NCI-H2171 treated with DMSO at 0.1 percent for 48 hours (cell line): ENCODE measurements at places on chromosomes 16 and 17.

- DNase-seq, result no peak
These were observed 618 bp downstream of the GGA3 start for GRCh38 chr17:75260641-75261335.

- DNase-seq, result no peak
These were observed 71.8 kb upstream of the DOC2B start for GRCh38 chr17:253091-253846.

GRCh38 chr16:81752876-81753227 is 26.2 kb upstream of the PLCG2 start:
- DNase-seq, result no peak

DNA sequence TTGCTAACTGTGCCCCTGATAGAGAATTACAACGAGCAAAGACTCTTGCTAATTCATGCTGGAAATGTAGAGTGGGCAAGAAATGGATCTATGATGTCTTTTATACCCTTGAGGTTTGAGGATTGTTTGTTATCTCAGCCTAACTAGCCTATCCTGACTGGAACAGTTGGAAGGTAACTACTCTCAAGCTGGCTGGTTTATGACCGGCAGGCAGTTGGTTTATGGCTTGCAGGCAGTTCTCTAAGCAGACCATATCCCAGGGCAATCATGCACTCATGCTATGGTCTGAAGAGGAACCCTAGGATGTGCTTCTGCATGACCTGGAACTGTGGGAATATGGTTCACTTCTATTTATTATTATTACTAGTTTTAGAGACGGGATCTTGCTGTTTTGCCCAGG is 49.1 kb downstream of the LYRM1 start:
- no peak for DNase-seq

DNA sequence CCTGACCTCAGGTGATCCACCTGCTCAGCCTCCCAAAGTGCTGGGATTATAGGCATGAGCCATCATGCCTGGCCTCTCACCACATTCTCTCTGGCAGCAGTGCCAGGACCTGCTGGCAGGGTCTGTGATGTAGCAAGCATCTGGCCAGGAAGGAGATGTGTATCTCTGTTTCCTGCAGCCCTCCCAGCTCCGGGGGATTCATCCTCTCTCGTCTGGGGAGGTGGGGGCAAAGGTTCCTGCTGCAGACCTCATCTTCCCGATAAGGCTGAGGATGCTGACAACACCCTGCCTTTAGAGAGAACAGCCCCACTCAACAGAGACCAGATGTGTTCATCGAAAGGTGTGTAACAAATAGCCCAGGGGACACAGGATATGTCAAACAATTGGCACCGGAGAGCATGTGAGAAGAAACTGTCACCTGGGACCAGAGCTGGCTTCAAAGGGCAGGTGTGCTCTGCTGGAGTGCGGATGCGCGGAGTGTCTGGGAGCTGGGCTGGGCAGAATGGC is 54.8 kb upstream of the SEC14L1 start:
- DNase-seq, result peak; percentile 97

- DNase-seq, result no peak
These were observed 46.2 kb downstream of the MARCHF10 start for GRCh38 chr17:62761884-62762283.

GRCh38 chr17:36004594-36005108 is 3.3 kb upstream of the CCL15 start:
- no peak for DNase-seq

GRCh38 chr17:20141198-20141972 is 132.2 kb downstream of the SPECC1 start:
- no peak for DNase-seq

DNA sequence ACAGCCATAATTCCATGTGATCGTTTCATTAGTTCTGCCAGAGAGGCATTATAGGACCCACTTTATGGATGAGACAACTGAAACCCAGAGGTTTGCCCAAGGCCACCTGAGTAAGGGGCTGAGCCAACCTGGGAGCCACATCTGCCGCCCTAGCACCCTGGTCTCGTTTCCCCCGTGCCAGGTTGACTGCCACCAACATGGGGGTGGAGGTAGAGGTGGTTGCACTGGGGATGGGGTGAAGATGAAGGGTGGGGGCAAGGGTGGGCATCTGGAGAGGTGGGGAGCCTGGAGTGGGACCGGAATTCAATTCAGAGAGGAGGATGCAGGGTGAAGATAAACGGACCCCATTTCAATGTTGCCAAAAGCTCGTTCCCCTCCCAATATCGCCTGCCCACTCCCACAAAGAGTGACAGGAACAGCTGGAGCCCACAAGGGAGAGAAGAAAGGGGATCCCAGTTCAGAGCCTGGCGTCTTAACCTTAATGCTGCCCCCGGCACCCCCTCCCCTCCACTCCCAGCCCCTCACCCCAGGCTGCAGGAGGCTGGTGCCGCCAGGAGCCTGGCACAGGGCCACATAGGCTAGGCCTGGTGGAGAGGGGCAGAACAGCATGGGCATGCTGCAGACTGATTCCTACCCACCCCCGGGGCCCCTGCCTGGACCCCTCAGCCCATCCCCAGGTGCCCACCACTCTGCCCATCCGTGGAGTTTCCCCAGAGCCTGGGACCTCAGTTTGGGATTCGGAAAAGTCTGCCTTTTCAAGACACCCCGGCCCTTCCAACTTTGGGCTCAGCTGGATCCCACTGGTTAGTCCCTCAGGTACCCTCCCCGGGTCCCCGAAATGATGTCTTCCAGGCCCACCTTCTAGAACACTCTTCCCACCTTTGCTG is 29.6 kb downstream of the NGFR start:
- DNase-seq, result peak; percentile 12

DNA sequence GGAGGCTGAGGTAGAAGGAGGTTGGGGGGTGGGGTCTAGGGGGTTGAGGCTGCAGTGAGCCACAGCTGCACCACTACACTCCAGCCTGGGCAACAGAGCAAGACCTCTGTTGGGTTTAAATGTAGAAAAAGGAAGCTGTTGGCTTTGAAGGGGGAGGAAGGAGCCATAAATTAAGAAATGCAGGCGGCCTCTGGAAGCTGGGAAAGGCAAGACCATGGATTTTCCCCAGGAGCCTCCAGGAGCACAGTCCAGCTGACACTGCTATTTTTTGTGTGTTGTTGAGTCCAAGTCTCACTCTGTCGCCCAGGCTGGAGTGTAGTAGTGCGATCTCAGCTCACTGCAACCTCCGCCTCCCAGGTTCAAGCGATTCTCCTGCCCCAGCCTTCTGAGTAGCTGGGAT is 15.9 kb downstream of the LITAF start:
- no peak for DNase-seq

DNA sequence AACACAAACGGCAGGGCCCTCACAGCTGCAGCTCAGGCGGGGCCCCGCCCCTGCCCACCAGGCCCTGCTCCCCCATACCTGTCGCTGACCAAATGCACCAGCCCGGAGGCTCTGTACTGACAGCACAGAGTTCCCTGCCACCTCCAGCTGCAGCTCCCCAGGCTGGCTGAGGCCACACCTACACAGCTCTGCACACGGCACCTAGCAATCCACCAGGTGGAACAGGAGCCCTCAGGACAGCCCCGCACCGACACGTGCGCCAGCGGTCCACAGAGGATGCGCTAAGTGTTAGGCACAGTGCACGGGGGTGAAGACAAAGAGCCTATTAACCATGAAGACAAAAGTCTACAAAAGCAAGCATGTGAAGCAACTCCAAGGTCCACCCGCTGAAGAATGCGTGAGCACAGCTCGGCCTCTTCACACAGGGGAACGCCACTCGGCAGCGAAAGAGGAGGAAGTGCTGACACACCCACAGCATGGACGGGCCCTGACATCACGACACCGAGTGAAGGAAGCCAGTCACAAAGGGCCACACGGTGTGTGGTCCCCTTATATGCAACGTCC is 5.4 kb downstream of the ZCCHC14 start:
- DNase-seq, result peak; percentile 81

DNA sequence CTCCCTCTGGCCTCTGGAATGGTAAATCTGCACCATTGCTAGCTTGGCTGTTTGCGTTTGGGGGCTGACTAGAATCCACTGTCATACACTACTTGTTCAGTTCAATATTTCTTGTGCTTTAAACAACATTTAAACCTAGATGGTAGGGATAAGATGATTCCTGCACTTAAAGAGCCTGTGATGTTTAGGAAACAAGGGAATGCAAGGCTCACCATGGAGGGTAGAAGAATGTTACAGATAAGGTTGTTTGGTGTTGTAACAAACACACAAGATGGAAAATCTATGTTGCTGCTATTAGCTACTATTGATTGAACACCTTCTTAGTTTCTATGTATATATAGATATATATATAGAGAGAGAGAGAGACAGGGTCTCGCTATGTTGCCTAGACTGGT is 31.4 kb downstream of the YPEL2 start:
- DNase-seq, result no peak

GRCh38 chr16:47366228-47366627 is 94.6 kb downstream of the ITFG1 start:
- no peak for DNase-seq

DNA sequence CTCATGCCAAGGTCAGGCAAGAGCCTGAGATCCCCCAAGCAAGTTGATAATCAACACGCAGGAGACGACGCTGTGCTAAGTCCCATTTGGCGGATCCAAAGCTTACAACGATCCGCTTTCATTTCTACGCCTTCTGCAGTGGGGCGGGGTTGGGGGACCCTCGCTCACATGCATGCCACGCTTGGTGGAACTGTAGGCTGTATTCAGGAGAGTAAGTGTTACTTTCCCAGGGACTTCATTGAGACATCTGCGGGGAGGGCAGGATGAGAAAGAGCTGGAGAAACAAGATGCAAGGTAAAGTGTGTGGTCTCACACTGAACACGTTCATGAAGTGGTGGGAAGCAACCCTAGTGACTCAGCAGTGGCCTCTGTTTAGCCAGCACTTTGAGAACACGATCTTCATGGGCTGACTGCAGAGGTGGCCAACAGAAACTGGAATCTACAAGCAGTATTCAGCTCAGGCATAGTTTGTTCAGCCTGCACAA is 100.5 kb downstream of the XYLT1 start:
- no peak for DNase-seq

GRCh38 chr16:11667824-11668622 is at the start of gene SNN:
Gene SNN, plus strand, starts transcription at chr16:11668455. Its CDS starts 7,605 bp downstream, at chr16:11676060.
- DNase-seq, result peak; percentile 77

DNA sequence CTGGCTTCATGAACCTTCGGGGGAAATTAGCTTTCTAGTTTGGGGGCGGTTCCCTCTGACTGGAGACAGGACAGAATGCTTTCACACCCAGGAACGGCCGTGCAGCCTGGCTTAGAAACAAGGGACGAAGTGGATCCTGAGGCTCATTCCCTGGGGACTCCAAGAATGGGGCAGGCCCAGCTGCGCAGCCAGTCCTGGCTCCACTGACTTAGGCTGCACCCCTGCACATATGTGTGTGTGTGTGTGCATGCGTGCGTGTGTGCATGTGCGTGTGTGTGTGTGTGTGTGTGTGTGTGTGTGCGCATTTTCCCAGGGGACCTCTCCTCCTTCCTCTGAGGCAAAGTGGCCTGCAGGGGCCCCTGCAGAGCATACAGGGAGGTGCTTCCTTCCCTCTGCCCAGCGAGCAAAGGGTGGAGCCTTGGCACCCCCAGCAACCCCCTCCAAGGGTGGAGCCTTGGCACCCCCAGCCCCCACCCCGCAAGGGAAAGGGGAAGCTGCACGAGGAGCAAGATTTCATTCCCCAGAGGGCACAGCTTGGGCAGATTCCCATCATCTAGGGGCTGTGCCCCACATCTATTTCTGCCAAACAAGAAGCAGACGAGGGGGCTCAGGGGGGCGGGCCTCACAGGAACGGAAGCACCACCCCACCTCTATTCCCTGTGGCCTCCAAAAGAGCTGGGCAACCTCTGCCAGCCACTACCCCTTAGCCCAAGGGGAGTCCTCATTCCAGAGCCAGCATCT is 97.6 kb upstream of the CBX4 start:
- peak; percentile 62 for DNase-seq

GRCh38 chr17:4812690-4813089 is 5.7 kb downstream of the PLD2 start:
- DNase-seq, result no peak

GRCh38 chr17:77317091-77317750 is 176.5 kb downstream of the SEC14L1 start:
- DNase-seq, result no peak

DNA sequence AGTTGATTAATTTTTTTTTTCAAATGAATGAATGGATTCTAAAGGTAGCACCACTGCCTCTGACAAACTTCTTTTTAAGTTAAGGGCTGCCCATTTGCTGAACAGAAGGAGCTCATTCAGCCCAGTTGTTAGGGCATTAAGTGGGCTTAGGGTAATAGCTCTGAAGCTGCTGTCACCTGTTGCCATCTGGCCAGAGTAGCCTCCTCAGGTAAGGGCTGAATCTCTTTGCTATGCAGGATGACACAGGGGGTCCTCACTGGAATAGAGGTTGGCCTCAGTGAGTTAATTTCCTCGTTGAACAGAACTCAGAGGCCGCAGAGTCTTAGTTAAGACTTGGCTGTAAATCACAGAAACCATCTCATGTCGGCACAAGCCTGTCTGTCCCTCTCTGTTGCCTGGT is 232.8 kb downstream of the CCDC182 start:
- peak; percentile 38 for DNase-seq

DNA sequence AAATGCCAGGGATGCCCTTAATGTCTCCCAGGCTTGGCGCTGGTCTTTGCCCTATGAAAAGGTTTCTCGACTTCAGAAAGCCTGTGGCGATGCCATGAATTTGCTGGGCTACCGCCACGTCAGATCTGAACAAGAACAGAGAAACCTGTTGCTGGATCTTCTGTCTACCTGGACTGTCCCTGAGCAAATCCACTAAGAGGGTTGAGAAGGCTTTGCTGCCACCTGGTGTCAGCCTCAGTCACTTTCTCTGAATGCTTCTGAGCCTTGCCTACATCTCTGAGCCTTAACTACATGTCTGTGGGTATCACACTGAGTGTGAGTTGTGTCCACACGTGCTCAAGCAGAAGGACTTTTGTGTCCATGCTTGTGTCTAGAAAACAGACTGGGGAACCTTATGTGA is 11.4 kb downstream of the CHST4 start:
- DNase-seq, result peak; percentile 64

DNA sequence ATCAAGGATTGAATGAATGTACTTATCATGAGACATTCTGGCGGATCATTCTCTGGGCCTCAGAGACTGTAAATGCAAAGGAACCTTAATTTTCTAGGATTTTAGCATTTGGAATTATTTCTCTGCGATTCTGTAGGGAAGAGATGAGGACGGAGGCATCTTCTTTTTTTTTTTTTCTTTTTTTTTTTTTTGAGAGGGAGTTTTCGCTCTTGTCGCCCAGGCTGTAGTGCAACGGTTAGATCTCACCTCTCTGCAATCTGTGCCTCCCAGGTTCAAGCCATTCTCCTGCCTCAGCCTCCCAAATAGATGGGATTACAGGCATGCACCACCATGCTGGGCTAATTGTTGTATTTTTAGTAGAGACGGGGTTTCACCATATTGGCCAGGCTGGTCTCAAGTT is 2.1 kb downstream of the ITGAL start:
- no peak for DNase-seq

- no peak for DNase-seq
These were observed 162.2 kb upstream of the KCNJ16 start for GRCh38 chr17:69912805-69913204.

- DNase-seq, result no peak
These were observed 200.0 kb upstream of the CDH5 start for GRCh38 chr16:66166490-66166889.

GRCh38 chr16:74561626-74562025 is 45.3 kb downstream of the GLG1 start:
- DNase-seq, result no peak
